ENCODE measurements at places on chromosomes 1 and 21. TPM values are rescaled to one million over a fixed set of nuclear protein-coding genes. Genes with fewer than 3 reads are reported as not detected.

DNA sequence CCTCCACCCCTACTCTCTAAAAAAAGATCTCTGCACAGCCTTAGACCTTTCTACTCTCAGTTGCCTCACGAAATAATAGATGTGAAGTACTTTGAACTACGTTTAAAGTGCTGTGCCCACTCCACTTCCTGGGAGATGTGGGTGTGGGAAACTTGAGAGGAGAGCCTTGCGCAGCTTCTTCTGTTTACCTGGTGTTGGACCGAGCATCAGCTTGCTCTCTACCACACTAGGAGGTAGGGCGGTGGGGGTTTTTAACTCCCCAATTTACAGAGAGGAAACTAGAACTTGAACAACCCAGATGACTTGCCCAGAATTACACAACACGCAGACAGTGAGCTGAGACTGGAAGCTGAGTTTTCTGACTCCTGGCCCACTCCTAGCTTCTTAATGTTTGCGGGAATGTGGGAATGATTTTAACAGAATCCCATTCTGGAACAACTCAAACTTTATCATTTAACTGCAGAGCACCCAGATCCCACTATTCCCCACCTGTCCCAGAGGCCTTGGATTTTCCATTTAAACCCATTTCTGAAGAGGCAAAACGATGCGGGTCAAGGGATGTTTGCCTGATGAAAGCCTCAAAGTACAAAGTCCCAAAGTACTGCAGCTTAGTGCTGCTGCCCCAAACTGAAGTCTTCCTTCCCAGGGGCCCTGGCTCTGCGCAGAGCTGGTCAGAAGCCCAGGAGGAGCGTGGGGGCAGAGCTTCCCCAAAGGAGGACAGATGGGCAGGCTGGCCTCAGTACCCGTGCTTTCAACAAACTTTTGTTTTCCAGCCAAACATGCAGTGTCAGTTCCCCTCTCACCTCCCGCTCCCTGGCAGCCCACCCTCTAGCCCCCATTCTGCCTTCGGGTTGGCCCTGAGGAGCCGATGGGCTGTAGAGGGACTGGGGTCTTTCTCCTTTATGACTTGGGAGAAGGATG, 19.0 kb downstream of the BTG2 start:
- DNase-seq: peak; percentile 77
- no peaks in the 10 kb centered on the region for H3K36me3 ChIP-seq
- peak overlapping the region; percentile 97 for H3K27ac ChIP-seq
- H3K4me3 ChIP-seq: no peak overlapping the region
- H3K27me3 ChIP-seq: no peaks in the 10 kb centered on the region
- H3K4me1 ChIP-seq: peaks cover 60% of the 10 kb centered on the region

GRCh38 chr1:167763525-167764220, 41.9 kb downstream of the MPZL1 start:
- peaks cover 8% of the 10 kb centered on the region for H3K4me1 ChIP-seq
- DNase-seq: no peak
- H3K27me3 ChIP-seq: no peaks in the 10 kb centered on the region
- no peak overlapping the region for H3K27ac ChIP-seq
- H3K36me3 ChIP-seq: no peaks in the 10 kb centered on the region
- no peak overlapping the region for H3K4me3 ChIP-seq

The FAM3B gene
- polyA plus RNA-seq: 0.65 TPM

The PRDM16 gene
- 6.5 TPM for polyA plus RNA-seq

The FPGT gene
- 12.6 TPM for polyA plus RNA-seq

DNA sequence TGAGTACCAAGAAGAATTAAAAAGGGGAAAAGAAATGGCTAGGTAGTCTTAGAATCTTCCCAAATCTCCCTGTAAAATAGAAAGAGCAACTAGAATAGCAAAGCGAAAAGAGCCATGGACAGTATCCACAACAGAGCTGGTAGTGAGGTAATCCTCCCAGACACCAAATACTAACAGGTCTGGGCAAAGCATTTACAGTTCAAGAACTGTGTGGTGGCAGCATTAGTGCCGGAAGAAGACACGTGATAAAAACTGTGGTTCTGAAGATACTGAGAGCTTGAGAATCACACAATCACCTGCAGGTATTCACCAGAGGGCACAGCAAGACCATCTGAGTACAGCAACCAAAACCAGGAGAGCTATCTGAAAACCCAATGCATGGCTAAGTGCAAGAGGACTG, 31.8 kb upstream of the OLIG2 start:
- H3K36me3 ChIP-seq: no peaks in the 10 kb centered on the region
- no peaks in the 10 kb centered on the region for H3K4me1 ChIP-seq
- DNase-seq: no peak
- H3K27ac ChIP-seq: no peak overlapping the region
- peaks cover 15% of the 10 kb centered on the region for H3K27me3 ChIP-seq

GRCh38 chr1:24481101-24481500, 21.5 kb upstream of the RCAN3 start:
- H3K4me1 ChIP-seq: no peaks in the 10 kb centered on the region
- DNase-seq: no peak
- H3K4me3 ChIP-seq: no peak overlapping the region
- no peaks in the 10 kb centered on the region for H3K27me3 ChIP-seq
- no peak overlapping the region for H3K27ac ChIP-seq

- H3K4me1 ChIP-seq: no peaks in the 10 kb centered on the region
- H3K27ac ChIP-seq: no peak overlapping the region
- DNase-seq: no peak
- no peak overlapping the region for H3K4me3 ChIP-seq
- no peaks in the 10 kb centered on the region for H3K36me3 ChIP-seq
- no peaks in the 10 kb centered on the region for H3K27me3 ChIP-seq
Measured at GRCh38 chr21:40282912-40283886, 416.0 kb downstream of the PCP4 start.

The FAM177B gene
- not detected for polyA plus RNA-seq

DNA sequence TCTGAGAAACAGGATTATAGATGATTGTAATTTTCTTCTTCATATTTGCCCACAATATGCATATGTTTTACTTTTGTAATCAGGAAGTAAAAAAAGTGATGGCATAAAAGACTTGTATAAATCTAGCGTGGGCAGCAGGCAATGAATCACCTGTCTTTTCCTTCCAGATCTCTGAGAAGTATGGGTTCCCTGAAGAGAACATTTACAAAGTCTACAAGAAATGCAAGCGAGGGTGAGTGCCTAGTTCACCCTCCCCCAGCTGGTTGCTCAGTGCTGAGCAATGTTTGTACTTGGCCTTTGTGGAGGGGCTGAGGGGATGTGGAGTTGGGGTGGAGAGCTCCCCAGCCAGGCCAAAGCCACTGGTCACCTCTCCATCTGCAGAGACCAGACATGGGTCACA, 30.7 kb downstream of the GRHL3 start:
- H3K4me3 ChIP-seq: no peak overlapping the region
- peaks cover 15% of the 10 kb centered on the region for H3K4me1 ChIP-seq
- no peak overlapping the region for H3K27ac ChIP-seq
- H3K36me3 ChIP-seq: peaks cover 29% of the 10 kb centered on the region
- H3K27me3 ChIP-seq: no peaks in the 10 kb centered on the region
- DNase-seq: no peak

GRCh38 chr1:30743584-30744059, 14.0 kb downstream of the LAPTM5 start:
- H3K27ac ChIP-seq: no peak overlapping the region
- H3K27me3 ChIP-seq: no peaks in the 10 kb centered on the region
- H3K4me1 ChIP-seq: peaks cover 14% of the 10 kb centered on the region
- no peaks in the 10 kb centered on the region for H3K36me3 ChIP-seq
- no peak for DNase-seq
- H3K4me3 ChIP-seq: no peak overlapping the region

The RCC1 gene
- 20.0 TPM for polyA plus RNA-seq

GRCh38 chr21:33840771-33841170, 74.8 kb downstream of the ATP5PO start:
- no peak for DNase-seq
- H3K4me1 ChIP-seq: peaks cover 29% of the 10 kb centered on the region
- H3K4me3 ChIP-seq: no peak overlapping the region
- peaks cover 22% of the 10 kb centered on the region for H3K36me3 ChIP-seq
- H3K27me3 ChIP-seq: no peaks in the 10 kb centered on the region

The AMY2A gene
- polyA plus RNA-seq: 0.93 TPM

The MARK1 gene
- polyA plus RNA-seq: 33.7 TPM

The CYP4B1 gene
- 0.33 TPM for polyA plus RNA-seq

DNA sequence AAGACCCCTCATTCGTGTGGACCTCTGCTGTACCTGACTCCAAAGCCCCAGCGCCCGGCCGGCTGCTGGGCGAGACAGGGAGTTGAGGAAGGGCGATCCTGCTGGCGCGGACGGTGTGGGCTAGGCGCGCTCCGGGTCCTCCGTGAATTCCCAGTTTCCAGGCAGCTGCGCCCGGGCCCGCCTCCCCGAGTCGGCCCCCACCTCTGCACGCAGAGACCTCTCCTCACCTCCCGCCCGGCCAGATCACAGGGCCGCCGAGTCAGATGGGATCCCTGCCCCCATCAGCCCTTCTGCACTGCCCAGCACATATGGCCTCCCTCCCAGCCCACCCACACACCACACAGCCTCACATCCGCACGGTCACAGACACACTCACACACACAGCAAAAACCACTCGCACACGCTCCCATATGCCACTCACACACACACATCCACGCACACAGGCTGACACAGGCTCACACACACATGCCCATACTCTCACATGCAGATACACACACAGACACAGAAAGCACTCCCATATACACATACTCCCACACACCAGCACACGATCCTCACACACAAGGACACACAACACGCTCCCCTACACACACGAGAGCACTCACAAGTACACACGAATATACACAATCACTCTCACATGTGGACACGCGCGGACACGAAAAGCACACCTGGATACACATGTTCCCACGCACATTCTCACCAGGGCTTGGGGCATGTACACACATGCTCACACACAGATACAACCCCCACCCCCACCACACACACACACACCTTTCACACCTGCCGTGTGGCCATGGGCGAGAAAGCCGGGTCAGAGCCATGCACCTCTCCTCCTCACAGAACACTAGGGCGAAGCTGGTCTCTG, 7.2 kb upstream of the GUCA2B start:
- H3K4me3 ChIP-seq: no peak overlapping the region
- H3K4me1 ChIP-seq: peaks cover 18% of the 10 kb centered on the region
- no peaks in the 10 kb centered on the region for H3K36me3 ChIP-seq

The OR6N1 gene
- not detected for polyA plus RNA-seq

The ARHGAP30 gene
- 3.1 TPM for polyA plus RNA-seq

DNA sequence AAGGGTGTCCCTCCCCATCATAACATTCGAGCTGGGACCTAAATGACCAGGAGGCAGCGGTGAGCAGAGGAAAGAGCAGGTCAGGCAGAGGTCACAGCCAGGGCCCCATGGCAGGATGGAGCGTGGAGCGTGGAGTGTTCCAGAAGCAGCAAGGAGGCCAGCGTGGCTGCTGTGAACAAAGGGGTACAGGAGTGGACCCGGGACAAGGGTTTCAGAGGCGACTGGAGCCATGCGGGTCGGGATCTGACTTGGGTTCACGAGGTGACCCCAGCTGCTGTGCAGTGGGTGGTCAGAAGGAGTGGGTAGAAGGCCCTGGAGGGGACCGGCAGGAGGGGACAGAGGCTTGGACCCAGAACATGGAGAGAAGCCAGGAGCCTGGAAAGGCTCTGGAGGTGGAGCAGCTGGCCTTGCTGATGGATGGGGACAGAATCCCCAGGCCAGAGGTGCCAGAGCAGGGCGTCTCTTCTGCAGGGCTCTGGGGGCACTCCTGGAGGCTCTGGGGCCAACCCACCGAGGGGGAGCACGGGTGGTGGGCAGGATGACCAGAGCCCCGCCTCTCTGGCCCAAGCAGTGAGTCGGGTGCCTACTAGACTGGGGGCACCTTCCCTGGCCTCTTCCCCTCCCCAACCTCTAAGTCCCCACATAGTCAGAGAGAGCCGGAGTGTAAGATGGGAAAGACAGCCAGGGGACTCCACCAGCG, 2.3 kb downstream of the CHD5 start:
- peaks cover 14% of the 10 kb centered on the region for H3K36me3 ChIP-seq
- peaks cover 27% of the 10 kb centered on the region for H3K27me3 ChIP-seq
- peaks cover 30% of the 10 kb centered on the region for H3K4me1 ChIP-seq
- no peak overlapping the region for H3K4me3 ChIP-seq
- no peak for DNase-seq
- H3K27ac ChIP-seq: no peak overlapping the region

GRCh38 chr21:28872218-28872617, 120.5 kb downstream of the LTN1 start:
- no peak overlapping the region for H3K27ac ChIP-seq
- no peak overlapping the region for H3K4me3 ChIP-seq
- no peaks in the 10 kb centered on the region for H3K27me3 ChIP-seq
- no peak for DNase-seq
- H3K36me3 ChIP-seq: peaks cover 7% of the 10 kb centered on the region

- DNase-seq: no peak
- H3K4me1 ChIP-seq: no peaks in the 10 kb centered on the region
- H3K4me3 ChIP-seq: no peak overlapping the region
- no peaks in the 10 kb centered on the region for H3K36me3 ChIP-seq
Measured at GRCh38 chr1:76269155-76269554, 194.6 kb downstream of the ST6GALNAC3 start.

The SPATA21 gene
- polyA plus RNA-seq: not detected

GRCh38 chr1:92376345-92376744, 77.5 kb downstream of the RPAP2 start:
- no peaks in the 10 kb centered on the region for H3K4me1 ChIP-seq
- DNase-seq: no peak
- peaks cover 3% of the 10 kb centered on the region for H3K36me3 ChIP-seq
- H3K27me3 ChIP-seq: no peaks in the 10 kb centered on the region
- H3K4me3 ChIP-seq: no peak overlapping the region

The SERTAD4 gene
- polyA plus RNA-seq: 10.2 TPM

- no peak overlapping the region for H3K4me3 ChIP-seq
- no peaks in the 10 kb centered on the region for H3K36me3 ChIP-seq
- no peaks in the 10 kb centered on the region for H3K27me3 ChIP-seq
- H3K27ac ChIP-seq: no peak overlapping the region
- no peak for DNase-seq
- no peaks in the 10 kb centered on the region for H3K4me1 ChIP-seq
Measured at GRCh38 chr1:185819798-185820197, 85.6 kb downstream of the HMCN1 start.

The LCE1B gene
- not detected for polyA plus RNA-seq

The RPE65 gene
- polyA plus RNA-seq: 3.7 TPM

GRCh38 chr1:24702511-24703293, 42.5 kb upstream of the CLIC4 start:
- H3K27me3 ChIP-seq: no peaks in the 10 kb centered on the region
- peaks cover 18% of the 10 kb centered on the region for H3K4me1 ChIP-seq

The PM20D1 gene
- polyA plus RNA-seq: not detected

- no peak overlapping the region for H3K27ac ChIP-seq
- H3K36me3 ChIP-seq: no peaks in the 10 kb centered on the region
- H3K27me3 ChIP-seq: peaks cover 4% of the 10 kb centered on the region
- DNase-seq: no peak
Measured at GRCh38 chr1:159007726-159008125, 2.0 kb upstream of the IFI16 start.

DNA sequence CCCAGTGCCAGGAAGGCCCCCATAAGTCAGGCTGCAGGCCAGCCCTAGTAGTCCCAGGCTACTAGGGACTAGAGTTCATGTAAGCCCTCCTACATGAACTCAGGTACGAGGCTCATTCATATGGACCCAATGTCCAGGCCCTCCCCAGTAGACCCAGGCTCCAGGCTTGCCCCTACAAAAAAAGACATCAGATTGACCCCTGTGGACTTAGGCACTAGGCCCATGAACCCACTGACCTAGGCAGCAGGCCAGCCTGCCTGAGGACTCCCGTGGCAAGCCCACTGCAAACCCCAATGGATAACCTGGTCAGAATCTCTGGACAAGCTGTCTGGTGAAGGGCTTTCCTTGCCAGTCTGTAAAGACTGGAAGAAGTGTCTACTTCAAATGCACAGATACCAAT, 51.2 kb downstream of the TNNI3K start:
- no peak overlapping the region for H3K27ac ChIP-seq
- no peaks in the 10 kb centered on the region for H3K27me3 ChIP-seq
- no peaks in the 10 kb centered on the region for H3K4me1 ChIP-seq
- H3K36me3 ChIP-seq: peaks cover 3% of the 10 kb centered on the region
- no peak overlapping the region for H3K4me3 ChIP-seq
